ENCODE measurements at places on chromosomes 7 and 10.

GRCh38 chr7:37920849-37921805 is 687 bp downstream of the EPDR1 start:
- no peak for DNase-seq

DNA sequence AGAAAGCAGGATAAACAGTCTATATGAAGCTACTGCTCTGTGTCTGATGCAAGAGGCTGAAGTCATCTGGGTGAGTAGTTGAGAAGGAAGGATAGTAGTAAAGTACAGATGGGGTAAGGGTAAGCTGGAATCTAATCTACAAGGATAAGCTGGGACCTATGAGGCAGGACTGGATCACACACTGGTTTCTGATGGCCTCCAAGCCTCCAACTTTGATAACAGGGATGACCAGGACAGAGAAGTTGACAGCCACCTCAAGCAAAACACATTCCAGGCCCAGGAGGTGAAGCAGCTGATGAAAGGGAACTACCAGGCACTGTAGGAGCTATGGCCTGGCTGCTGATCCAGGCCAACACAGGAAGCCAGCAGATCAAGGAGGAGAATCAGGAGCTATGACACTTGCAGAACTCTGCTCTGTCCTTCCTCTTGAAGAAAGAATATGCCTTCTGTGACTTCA is 278.1 kb upstream of the TMEM229A start:
- no peak for DNase-seq

- no peak for DNase-seq
Observed at GRCh38 chr7:154915600-154915999, 87.3 kb downstream of the PAXIP1 start.

- DNase-seq: no peak
Observed at GRCh38 chr10:128546651-128547165, 420.5 kb upstream of the MKI67 start.

- no peak for DNase-seq
Observed at GRCh38 chr7:113414401-113415035, 296.2 kb upstream of the SMIM30 start.

DNA sequence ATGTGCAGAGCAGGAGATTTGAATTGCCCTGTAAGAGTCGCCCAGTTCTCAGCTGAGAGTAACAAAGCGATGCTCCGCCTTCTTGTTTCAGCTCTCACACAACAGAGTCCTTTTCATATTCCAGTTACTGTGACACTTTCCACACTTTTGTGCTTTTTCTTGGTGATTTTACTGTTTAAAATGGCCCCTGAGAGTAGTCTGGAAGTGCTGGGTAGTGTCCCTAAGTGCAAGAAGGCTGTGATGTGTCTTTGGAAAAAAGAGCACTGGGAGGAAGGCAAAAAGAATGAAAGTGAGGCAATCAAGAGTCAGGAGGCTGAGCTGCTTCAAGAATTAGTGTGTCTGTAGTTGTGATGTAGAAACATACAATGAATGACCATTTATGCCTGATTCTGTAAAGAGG is 201.2 kb upstream of the SEMA3E start:
- no peak for DNase-seq

- no peak for DNase-seq
Observed at GRCh38 chr10:76430061-76430645, 998.7 kb downstream of the LRMDA start.

DNA sequence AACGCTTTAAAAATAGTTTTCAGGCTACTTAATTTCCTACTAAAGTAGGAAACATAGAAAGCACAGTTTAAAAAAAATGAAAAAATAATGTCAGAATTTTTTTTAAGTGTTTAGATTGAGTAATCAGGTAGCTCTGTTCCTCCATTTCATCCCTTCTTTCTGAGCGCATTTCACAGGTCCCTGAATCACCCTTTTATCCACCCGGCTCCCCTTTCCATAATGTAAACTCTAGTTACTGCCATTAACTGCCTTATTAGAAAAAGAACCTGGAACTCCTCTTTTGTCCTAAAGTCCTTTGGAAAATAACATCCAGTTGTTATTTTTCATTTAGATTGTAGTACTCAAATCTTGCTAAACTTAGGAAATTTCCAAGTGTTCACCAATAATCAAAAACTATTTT is 5.8 kb downstream of the KCND2 start:
- DNase-seq: no peak

DNA sequence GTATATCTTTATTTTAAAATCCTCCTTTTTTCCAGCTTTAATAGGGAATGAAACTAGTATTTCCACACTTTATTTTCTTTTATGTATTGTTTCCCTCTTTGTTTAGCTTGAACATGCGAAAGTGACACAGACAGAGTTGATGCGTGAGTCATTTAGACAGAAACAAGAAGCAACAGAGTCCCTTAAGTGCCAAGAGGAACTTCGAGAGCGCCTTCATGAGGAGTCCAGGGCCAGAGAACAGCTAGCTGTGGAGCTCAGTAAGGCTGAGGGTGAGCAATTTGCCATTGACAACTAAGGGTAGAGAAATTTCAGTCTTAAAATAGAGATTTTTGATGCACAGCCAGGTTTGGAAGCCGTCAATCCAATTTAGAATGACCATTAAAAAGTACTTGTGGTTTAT is 73.1 kb downstream of the CYP51A1 start:
- no peak for DNase-seq

DNA sequence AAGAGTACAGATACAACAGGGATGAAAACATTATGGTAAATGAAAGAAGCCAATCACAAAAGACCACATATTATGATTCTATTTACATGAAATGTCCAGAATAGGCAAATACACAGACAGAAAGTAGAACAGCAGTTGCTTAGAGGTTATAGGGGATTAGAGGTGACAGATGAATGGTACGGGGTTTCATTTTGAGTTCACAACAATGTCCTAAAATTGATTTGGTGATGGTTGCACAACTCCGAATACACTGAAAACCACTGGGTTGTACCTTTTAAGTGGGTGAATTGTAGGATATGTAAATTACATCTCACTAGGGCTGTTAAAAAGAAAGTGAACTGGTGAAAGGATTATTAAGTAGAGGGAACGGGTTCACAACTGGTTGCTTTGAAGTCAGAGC is 76.3 kb upstream of the MRLN start:
- no peak for DNase-seq

DNA sequence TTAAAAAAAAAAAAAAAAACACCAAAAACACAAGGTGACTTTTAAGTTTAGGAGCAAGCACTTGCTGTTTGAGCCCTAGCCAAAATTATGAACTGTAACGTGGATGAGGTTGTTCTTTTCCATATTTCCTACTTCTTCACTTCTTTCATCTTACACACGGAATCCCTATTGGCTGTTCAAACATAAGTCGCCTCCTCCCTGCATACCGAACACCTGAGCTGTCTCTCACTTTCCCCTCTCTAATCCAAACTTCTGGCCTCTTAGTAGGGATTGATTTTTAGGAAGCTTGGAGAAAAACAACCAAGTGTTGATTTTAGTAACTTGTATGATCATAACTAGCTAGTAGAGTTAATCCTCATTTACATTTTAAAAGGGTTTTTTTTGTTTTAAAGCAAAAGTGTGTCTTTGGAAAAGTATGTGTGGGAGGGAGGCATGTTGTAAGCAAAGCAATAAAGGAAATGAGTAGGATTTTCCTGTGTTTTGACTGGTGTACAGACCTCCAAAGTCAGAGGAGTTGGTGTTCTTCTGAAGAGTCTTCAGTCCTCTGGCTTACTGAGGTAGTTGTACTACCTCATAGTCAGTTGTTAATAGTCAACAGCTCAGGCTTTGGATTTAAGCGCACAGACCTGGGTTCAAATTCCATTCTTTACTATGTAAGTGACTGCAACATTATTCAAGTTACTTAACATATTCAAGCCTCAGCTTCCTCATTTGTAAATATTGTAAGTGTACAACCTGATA is 39.3 kb downstream of the RABGEF1 start:
- DNase-seq: no peak

- DNase-seq: no peak
Observed at GRCh38 chr7:12715372-12716133, 28.1 kb downstream of the ARL4A start.

- no peak for DNase-seq
Observed at GRCh38 chr7:93015779-93016481, 101.8 kb downstream of the SAMD9 start.

Data from activated CD4-positive, alpha-beta T cell treated with anti-CD3 and anti-CD28 coated beads for 4 hours (primary cell).